Activated CD8-positive, alpha-beta memory T cell treated with anti-CD3 and anti-CD28 coated beads for 24 hours (primary cell): ENCODE measurements at places on chromosomes 4 and X.

DNA sequence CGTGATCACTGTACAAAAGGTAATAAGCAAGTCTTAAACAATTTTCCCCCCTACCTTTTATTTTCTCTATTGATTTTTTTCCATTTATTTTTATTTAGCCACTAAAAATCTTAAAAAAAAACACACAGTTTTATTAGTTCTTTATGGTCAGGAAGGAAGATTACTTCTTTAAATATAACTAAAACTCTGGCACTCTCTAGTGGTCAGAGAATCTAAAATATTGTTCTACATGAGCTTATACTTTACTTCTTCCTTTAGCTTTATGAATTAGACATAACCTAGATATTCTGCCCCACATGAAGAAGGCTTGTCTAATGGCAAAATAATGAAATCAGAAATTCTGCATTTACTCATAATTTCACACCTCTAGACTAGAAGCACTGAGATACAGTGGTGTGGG is 135.2 kb downstream of the PDE5A start:
- no peak for DNase-seq

- no peak for DNase-seq
Measured at GRCh38 chr4:30725562-30725961, 5.4 kb downstream of the PCDH7 start.

GRCh38 chr4:180542445-180543100 is 1700.6 kb upstream of the TENM3 start:
- no peak for DNase-seq

GRCh38 chr4:187602339-187603092 is 393.1 kb upstream of the ZFP42 start:
- DNase-seq: no peak

DNA sequence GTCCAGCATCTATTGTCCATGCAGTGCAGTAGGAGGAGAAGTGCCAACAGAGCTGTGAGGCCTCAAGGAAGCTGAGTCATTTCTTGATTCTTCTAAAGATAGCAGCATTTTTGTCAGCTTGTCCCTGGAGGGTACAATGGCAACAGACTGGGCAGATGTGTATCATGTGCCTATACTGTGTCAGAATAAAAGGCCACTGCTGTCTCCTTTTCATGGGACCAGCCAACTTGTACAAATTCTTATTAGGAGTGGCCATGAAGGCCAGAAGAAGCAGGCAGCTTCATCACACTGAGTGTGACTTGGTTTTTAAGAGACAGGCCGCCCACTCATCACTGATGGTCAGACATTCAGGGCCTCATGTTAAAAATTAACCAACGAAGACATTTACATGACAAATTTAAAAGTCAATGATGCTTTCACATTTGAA is 185.0 kb upstream of the FAM241A start:
- DNase-seq: no peak

GRCh38 chrX:20402956-20403355 is 136.2 kb upstream of the RPS6KA3 start:
- no peak for DNase-seq

DNA sequence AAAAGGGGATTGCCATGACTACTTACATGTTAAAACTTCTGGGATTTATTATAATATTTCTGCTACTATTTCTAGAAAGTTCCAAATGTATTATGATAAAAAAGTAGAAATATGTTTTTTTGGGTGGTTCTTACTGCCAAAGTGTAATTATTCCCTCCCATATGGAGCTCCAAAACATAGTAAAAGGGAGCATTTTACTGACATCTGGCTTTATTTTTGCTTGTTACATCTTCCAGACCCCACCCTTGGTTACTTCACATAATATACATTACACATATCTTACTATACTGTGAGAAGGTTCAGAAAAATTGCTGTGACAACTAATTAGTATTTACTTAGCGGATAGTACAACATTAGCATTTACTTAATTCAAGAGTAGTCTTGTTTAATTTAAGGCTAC is 205.1 kb upstream of the TLL1 start:
- no peak for DNase-seq

- DNase-seq: no peak
Measured at GRCh38 chrX:137426695-137427425, 139.1 kb upstream of the ZIC3 start.

GRCh38 chr4:24470666-24471485 is 113.5 kb downstream of the DHX15 start:
- DNase-seq: peak; percentile 78

- DNase-seq: no peak
Measured at GRCh38 chr4:42654631-42655268, 2.2 kb downstream of the ATP8A1 start.

DNA sequence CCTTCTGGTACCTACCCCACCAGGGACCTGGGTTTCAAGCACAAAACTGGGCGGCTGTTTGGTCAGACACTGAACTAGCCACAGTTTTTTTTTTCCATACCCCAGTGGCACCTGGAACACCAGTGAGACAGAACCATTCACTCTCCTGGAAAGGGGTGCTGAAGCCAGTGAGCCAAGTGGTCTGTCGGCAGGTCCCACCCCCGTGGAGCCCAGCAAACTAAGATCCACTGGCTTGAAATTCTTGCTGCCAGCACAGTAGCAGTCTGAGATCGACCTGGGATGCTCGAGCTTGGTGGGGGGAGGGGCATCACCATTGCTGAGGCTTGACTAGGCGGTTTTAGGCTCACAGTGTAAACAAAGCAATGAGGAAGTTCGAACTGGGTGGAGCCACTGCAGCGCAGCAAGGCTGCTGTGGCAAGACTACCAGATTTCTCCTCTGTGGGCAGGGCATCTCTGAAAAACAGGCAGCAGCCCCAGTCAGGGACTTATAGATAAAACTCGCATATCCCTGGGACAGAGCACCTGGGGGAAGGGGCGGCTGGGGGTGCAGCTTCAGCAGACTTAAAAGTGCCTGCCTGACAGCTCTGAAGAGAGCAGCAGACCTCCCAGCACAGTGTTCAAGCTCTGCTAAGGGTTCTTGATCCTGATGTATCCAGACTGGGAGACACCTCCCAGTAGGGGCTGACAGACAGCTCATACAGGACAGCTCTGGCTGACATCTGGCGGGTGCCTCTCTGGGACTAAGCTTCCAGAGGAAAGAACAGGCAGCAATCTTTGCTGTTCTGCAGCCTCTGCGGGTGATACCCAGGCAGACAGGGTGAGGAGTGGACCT is 223.0 kb downstream of the COX18 start:
- no peak for DNase-seq

GRCh38 chr4:7144374-7145290 is 47.7 kb upstream of the SORCS2 start:
- DNase-seq: no peak

GRCh38 chr4:157447195-157447594 is 226.7 kb downstream of the GRIA2 start:
- no peak for DNase-seq

GRCh38 chr4:141132072-141132708 is 1.1 kb downstream of the RNF150 start:
- DNase-seq: peak; percentile 55

DNA sequence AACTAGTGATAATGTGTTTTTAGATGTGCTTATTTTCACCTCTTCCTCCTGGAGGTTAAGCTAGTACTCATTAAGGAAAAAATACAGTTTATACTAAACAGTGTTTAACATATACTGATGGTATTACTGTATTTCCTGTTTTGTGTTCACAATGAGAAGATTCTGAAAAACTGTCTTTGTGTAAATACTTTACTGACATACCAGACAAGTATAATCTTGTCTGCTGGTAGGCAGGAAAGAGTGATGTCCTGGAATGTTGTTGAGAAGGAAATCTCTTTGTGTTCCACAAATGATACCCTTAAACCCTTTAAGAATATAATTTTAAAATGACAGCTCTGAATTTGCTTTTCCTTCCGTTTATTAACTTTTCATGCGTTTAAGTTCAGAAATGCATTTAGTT is 205.5 kb upstream of the NUDT6 start:
- DNase-seq: no peak

DNA sequence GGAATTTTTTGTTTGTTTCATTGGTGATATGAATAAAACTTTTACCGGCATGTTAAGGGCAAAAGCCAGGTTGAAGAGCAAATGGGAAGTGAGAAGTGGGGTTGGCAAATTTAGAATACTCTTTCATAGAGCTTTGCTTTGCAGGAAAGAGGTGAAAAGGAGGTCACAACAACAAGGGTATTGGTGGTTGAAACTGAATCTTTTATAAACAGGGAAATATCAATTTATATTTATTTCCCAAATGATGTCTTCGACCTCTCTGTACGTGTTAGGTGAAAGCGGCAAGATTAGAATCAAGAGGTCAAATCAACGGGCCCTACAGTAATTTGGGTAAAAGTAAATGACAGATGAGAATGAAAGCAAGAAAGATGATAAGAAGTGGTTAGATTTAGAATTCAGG is 3.4 kb downstream of the SMR3A start:
- DNase-seq: no peak

DNA sequence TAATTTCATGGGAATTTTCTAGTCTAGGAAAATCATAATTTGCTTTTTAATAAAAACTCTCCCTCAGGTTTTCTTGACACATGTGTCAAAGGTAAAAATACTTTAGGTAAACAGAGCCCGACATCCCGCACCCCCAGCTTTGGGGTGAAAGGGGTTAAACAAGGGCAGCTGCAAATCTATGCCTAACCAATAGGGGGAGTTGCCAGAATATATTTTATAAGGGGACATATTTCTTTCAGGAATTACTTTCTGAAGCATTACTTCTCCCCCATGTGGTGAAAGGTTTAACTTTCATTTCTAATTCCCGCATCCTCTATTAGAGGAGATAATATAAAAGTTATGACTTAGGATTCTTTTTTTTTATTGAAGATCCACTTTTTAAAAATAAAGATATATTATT is 53.9 kb upstream of the HEPH start:
- no peak for DNase-seq

- DNase-seq: no peak
Measured at GRCh38 chr4:60683973-60684372, 516.2 kb upstream of the ADGRL3 start.

DNA sequence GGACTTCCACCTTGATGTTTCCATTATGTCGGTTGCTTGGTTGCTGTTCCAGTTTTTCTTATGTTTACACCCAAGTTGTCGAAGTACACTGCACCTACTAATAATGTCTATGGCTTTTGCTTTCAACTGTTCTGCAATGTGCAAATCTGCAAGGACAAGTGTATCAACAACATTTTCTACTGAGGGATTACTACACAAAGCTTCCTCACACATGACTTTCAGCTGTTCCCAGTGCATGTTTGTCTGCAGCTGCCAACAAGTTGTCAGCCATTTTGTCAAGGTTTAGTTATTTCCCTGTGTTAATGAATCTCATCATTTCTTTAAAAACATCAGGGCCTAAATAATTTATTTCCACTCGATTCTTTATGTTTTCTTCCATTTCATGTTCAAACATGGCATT is 45.4 kb upstream of the UGT2A3 start:
- no peak for DNase-seq

GRCh38 chrX:2360731-2361130 is 140.0 kb downstream of the DHRSX start:
- DNase-seq: no peak

- DNase-seq: peak; percentile 84
Measured at GRCh38 chr4:99816545-99817308, at the start of gene DAPP1. Gene DAPP1, plus strand, starts transcription at chr4:99816827. Its CDS starts 87 bp downstream, at chr4:99816914.

DNA sequence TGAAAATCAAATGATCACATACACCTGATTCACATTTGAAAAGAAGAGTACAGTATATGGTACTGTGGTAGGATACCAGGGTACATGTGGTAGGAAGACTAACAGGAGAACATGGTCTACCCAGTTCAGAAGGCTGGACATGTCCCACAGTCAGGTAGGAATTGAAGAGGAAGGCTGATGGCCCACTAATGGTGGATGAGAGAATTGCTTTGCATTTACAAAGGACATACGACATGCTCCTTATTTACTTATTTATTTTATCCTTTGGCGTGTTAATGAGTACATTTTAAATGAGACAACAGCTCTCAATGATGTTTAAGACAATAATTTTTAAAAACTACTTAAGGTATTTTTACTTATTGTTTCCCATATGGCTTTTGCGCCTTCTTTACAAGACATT is 106.7 kb upstream of the BMP2K start:
- no peak for DNase-seq

GRCh38 chr4:157840648-157841047 is 332.2 kb downstream of the GASK1B start:
- no peak for DNase-seq

GRCh38 chrX:915427-916229 is 285.0 kb downstream of the SHOX start:
- DNase-seq: no peak

- no peak for DNase-seq
Measured at GRCh38 chrX:13685126-13685763, 3.7 kb upstream of the RAB9A start.

- DNase-seq: no peak
Measured at GRCh38 chr4:74635074-74635473, 159.2 kb downstream of the BTC start.

- DNase-seq: no peak
Measured at GRCh38 chrX:10893976-10894375, 217.2 kb upstream of the HCCS start.

DNA sequence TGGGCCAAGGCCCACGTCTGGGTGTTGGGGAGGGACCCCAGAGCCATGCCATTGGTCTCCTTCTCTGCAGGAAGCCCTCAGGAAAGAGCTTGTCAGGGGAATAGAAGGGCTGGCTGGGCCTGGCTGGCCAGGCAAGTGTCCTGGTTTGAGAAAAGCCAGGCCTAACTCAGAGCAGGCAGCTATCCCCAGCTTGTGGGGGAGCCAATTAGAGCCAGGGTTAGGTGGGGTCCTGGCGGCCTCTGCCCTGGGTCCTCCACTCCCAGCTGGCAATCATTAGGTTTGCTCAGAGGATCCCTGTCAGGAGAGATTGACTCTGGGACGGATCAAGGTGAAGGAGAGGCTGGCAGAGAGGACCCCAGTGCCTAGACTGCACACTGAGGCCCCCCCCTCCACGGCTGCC is 64.8 kb downstream of the PJA1 start:
- DNase-seq: no peak

DNA sequence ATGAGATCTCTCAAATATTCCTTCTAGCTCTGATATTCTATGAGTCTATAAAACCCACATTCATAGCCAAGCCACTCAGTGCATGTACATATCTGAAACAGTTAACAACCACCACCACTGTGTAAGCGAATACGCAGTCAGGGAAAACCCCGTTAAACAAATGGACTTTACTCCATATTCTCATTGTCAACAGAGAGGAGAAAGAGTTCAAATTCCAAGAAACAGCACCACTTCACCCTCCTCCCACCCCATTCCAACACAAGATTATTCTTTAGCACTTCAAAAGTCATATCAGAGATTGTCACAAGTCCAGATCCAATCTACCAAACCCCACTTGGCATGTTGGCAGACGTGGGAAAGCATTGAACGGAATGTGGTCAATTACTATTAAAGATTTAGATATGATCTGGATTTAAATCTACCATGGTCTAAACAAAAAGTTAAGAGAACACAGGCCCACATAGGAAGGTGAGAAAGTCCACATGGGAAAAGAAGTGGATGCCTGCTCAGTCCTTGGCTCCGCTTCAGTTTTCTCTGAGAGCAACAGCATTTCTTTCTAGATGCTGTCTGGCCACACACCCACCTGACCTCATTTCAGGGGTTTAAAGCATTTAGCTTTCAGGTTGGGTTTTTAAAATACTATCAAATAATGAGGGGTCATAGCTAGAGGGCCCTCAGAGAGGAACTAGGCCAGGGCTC is 39.8 kb upstream of the KLHL13 start:
- no peak for DNase-seq

GRCh38 chr4:76993787-76994641 is 44.5 kb downstream of the SEPTIN11 start:
- peak; percentile 79 for DNase-seq
